NCI-H1048 (cell line): ENCODE measurements at places on chromosomes 11 and 22.

DNA sequence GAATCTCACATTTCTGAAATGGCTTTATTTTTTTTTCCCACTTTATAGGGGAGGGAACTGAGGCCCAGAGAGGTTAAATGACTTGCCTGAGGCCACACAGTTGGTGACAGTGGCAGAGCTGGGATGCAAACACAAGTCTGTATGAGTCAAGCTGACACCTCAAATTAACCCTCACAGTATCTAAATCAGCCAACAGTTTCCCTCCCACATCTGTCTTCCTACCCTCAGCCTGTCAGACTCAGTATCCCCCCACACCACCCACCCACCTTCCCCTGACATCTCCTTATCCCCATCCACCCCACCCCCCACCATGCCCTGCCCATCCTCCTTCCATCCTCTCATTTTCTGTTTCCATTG is 95.2 kb downstream of the TP53I11 start:
- no peak for DNase-seq

DNA sequence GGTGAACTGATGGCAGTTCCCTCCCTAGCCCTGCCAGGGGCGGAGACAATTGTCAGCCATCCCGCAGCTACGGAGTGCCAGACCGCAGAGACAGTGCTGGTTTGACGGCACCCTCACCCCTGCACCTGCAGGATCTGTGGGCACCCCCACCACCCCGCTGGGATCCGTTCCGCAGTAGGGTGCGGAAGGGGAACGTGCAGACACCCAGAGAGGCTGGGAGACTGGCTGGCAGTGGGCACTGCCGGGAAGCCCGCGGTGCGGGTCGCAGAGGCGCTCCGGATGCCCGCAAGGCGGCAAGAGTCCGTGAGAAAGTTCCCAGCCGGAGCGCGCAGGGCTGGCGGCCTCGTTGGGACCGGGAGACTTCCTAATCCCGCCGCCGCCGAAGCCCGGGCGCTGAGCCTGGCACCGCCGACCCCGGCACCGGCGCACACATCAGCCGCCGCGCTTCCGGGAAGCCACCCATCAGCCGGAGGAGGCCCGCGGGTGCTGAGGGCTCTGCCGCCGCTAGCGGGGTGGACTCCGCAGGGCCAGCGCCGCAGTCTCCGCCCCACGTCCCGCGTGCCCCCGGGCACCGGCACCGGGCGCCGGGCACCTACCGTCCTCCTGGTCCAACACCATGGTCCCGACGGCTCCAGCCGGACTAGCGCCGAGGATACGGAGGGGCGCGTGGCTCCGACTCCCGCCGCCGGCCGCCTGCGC is 4.3 kb upstream of the LMO1 start:
- no peak for DNase-seq

- no peak for DNase-seq
Observed at GRCh38 chr22:38846412-38846811, 2.6 kb upstream of the NPTXR start.

GRCh38 chr11:47051217-47051616 is 114.7 kb downstream of the CSTPP1 start:
- DNase-seq = no peak

DNA sequence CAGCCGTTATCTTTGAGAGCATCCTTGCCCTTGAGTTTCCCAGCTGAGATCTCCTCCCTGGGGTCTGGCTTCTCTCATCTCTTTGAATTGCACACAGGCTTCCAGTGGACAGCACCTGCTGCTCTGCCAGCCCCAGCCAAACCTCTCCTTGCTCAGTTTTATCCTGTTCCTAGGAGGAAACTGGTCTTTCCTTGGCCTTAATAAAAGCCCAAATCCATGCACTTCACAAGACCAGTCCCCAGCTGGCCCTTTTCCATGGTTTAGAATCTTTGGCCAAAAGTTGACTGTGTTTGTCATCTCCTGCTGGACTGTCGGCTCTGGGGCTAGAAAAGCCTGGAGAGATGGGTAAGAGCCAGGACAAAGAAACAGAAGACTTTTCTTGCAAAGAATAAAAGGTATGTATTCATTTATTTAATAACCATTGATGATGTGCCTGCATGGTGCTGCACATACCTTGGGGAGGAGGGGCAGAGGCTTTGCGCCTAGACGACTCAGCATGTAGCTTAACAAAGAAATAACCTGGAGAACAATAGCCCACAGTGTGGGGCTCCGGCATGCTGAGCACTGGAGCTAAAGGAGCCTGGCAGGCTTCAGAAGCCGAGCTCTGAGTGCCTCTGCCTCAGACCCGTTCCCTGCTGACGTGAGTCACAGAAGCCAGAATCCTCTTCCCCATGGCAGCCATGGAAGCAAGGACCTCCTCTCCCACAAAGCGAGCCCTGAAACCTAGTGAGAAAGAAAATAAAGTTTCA is 319.3 kb upstream of the B3GAT1 start:
- no peak for DNase-seq

- DNase-seq = no peak
Observed at GRCh38 chr22:26236991-26237390, 67.7 kb downstream of the SEZ6L start.

DNA sequence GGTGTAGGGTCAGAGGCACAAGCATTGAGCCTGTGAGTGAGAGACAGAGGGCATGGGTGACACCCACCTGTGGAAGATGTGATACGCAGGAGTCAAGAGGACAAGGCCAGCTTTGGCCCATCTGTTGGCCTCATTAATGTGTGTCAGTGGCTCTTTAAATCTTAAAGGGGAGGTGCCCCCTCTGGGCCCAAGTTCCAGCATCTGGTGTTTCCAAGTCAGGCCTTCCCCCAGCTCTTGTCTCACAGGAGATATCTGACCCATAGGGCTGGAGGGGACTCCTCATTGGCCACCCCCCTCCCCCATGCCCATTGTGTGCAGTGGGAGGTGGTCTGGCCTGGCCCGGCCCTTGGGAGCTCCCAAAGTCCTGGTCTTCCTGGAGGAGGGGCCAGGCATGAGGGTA is 8.9 kb downstream of the KCNK7 start:
- no peak for DNase-seq

GRCh38 chr11:108167624-108168023 is 46.3 kb downstream of the ACAT1 start:
- DNase-seq = no peak

DNA sequence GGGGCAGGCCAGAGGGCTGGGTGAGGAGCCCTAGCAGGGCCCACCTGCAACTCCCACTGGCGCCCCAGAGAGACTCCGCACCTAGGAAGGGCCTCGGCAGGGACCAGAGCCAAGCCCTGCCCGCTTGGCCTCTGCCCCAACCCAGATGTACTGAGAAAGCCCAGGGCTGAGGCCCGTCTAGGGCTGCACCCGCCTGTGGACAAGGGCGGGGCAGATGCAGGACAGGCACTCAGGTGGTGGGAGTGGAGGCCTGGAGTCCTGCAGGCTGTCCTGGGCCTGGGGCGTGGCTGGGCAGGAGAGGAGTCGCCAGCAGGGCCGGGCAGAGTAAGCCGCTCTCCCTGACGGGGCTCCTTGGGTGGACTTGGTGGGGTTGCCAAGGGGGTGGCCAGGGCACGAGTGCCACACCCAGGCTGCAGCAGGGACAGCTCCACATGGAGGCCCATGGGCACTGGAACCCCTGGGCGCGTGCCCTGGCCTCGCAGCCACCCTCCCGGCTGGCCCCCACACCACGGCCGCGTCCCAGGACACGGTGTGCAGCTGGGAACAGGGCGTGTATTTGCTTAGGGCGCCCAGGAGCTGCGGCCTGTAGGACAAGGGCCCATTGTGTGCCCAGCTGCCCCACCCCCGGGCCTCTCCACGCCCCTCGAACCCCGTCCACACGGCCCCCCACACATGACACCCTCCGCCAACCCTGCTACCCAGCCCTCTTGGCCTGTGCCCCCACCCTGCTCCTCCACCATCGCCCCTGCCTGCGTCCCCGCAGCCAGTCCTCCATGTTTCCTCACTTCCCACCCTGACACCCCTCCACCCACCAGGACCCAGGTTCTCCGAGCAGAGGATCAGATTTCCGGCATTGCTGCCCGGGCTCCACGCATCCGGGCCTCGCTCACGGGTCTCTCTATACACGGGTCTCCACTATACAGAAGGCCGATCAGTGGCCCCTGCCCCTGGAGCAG is 11.3 kb upstream of the PIM3 start:
- DNase-seq = no peak

GRCh38 chr11:121422675-121423074 is 29.4 kb upstream of the SORL1 start:
- DNase-seq = no peak

- DNase-seq = no peak
Observed at GRCh38 chr11:7522121-7522520, 8.3 kb downstream of the PPFIBP2 start.

DNA sequence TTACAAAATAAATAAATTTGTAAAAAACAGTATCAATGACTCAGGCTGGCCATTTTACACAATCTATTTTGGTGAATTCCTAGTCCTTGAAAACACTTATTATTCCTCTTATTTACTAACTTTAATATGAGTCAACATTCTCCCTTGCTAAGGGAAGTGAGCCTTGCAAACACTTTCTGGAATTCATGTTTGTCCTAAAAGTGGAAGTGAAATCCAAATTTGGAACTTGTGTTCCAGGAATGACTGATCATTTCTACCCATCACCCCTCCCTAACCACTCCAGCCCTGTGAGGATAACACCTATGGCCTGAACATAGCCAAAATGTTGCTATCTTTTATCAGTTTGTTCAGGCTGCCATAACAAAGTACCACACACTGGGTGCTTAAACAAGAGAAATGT is 83.1 kb downstream of the OR5AK2 start:
- no peak for DNase-seq

DNA sequence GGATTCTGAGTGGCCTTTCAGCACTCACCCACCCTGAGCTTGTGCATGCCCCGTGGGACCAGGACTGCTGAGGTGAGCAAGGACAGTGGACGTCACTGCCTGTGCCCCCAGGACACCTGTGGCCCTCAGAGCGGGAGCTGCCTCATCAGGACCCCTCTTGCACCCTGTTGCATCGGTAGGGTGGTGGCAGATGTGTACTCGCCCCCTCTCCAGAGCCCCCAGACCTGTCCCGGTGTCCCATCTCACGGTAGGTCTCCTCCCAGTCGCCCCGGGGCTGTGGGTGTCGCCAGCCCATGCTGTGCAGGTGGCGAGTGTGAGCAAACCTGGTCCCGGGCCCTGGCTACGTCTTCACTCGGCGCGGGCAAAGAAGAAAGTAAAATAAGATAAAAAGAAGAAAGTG is 374.2 kb downstream of the TBC1D22A start:
- DNase-seq = no peak

DNA sequence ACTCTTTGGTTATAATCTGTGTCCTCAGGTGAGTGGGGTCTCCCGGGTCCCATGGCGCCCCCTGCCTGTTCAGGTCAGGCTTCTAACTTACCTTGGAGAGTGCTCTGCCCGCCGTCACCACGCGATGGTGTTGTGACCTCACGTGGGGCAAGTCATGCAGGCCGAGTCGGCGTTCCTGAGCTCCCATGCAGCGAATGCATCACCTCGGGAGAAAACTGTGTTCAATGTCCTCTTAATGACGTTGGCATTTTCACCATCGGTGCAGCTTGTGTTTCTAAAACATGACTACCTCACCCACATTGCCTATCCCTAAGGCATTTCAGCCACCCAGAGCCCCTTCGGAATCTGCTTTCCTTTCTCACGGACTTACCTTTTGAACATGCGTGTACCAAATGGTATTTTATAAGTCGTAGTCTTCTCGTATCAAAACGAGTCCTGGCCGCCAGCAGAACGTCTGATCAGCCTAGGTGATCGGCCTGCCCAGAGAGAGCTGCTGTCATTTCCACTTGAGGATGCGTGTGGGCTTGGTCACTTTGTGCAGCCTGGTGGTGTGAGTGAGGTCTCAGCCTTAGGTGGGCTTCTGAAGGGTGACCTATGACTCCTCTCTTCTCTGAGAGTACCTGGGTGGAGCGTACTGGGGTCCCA is 64.8 kb downstream of the TBC1D22A start:
- no peak for DNase-seq

- no peak for DNase-seq
Observed at GRCh38 chr22:31987218-31987617, 42.9 kb downstream of the YWHAH start.

- DNase-seq = no peak
Observed at GRCh38 chr22:42412744-42413333, 19.4 kb downstream of the NFAM1 start.

DNA sequence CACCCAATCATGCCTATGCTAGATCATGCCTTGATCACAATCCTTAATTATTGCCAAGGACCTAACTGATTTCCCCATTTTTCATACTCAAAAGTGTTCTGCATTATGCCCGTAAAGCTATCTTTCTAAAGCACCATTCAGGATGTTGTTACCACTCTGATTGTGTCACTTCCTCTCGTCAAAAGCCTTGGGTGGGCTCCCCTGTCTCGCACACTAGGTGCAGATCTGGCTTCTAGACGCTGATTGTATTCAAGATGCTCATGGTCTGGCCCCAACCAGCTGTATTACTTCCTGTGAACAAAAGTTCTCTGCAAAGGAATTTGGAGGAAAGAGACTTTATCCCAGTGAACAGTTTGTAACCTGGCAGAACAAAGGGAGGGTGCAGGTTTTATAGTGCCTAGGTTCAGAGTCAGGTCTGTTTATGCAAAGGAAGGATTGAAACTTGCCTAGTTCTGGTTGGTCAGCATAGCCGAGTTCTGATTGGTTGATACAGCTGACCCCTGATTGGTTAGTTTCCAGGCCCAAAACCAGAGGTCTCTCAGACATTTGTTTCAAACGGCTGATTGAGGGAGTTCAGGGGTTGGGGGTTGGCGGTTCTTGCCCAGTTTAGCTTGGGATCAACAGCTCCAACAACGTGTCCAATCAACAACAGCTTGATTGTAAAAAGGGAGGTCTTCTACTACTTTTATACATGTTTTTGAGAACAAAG is 25.4 kb downstream of the ATG13 start:
- DNase-seq = no peak

- DNase-seq = no peak
Observed at GRCh38 chr11:122668562-122669090, 13.1 kb downstream of the UBASH3B start.

DNA sequence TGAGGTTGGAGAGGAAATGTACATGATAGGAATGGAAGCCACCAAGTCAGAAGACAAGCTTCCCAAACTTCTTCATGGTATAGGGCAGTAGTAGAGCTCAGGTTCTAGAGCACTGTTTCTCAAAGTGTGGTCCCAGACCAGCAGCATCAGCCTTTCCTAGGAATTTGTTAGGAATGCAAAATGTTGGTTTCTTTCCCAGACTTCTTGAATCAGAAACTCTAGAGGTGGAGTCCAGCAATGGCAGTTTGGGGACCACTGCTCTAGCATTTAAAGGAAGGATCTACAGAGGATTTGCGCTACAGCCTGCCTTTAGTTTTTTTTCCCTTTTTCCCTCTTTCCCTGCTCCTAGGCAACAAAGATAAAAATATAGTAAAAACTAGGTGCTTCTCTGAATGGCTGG is 17.0 kb upstream of the MMP12 start:
- no peak for DNase-seq

- DNase-seq = no peak
Observed at GRCh38 chr22:43151251-43152002, at the start of gene TSPO. TSS of gene TSPO (plus strand) at chr22:43151559. CDS start at chr22:43159239, 7,680 bp downstream.
